ENCODE measurements at places on chromosomes 7 and 10. TPM values are rescaled to one million over a fixed set of nuclear protein-coding genes. Genes with fewer than 3 reads are reported as not detected.

Gene LIPJ
- not detected for total RNA-seq

Gene BAIAP2L1
- total RNA-seq = 18.1 TPM

Gene SPDYE16
- total RNA-seq = not detected

Gene NCF1
- total RNA-seq = not detected

Gene GRID1
- 0.64 TPM for total RNA-seq

Gene FAM25G
- total RNA-seq = not detected

GRCh38 chr10:110355141-110355831, 50.6 kb upstream of the SMNDC1 start:
- DNase-seq = no peak

- no peak for DNase-seq
Observed at GRCh38 chr7:143286522-143286890, 1.6 kb upstream of the CASP2 start.

DNA sequence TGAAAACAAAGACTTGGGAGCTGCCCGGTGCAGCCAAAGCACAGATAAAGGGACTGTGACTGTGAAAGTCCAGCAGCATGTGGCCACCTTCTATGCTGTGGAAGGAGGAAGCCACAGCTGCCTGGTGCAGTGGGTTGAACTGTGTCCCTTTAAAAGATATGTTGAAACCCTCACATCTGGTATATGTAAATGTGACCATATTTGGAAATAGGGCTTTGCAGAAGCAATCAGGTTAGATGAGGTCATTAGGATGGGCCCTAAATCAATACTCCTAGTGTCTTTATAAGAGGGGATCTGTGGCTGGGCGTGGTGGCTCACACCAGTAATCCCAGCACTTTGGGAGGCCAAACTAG, 136.9 kb downstream of the GLI3 start:
- no peak for DNase-seq

DNA sequence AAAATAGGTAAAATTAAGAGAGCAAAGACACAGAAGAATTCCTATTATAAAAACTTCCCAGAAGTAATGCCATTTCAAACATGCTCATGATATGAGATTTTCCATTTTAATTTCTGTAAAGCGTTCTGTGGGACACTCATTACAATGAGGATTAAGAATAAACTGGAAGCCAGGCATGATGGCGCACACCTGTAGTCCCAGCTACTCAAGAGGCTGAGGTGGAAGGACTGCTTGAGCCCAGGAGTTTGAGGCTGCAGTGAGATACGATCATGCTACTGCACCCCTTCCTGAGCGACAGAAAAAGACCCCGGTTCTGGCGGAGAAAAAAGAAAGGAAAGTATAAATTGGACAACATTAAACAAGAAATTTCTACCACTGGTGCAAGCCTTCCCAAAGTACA, 1.5 kb downstream of the DNA2 start:
- DNase-seq = no peak

DNA sequence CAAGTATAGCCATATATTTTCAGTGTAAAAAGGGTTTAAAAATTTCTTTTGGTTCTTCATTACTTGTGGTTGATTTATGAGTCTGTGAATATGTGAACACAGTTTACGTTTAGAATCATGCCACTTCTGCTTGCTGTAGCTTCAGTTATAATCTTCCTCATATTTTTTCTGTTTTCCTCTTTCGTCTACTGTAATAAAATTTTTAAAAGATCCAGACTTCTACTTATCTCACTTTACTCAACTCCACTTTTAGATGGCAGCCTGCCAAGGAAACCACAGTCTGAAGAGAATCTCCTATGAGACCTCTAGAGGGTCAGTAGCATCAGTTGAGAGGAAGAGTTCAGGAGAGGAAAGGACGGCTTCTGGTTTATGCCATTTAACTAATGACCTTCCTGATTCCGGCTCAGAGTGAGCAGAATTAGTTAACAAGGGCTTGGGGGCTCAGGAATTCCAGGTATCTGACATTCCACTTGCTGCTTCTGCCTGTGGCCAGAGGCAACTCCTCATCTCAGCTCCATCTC, 21.4 kb downstream of the CREB5 start:
- DNase-seq = no peak

DNA sequence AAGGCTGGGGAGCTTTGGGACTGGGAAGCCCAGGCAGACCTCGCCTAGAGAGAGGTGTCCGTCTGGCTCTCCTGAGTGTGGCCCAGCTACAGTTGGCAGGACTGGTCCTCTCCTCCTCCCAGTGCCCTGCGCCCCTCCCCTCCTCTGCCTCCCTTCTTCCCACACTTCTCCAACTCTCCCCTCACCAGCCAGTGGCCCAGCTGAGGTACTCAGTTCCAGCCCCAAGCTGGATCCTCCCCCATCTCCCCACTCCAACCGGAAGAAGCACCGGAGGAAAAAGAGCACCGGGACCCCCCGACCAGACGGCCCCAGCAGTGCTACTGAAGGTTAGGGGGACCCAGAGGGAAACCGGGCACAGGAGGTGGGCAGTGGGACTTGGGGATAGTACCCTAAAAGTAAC, 27.7 kb downstream of the GBX1 start:
- DNase-seq = no peak

GRCh38 chr7:31761646-31762045, 74.6 kb downstream of the PPP1R17 start:
- no peak for DNase-seq

DNA sequence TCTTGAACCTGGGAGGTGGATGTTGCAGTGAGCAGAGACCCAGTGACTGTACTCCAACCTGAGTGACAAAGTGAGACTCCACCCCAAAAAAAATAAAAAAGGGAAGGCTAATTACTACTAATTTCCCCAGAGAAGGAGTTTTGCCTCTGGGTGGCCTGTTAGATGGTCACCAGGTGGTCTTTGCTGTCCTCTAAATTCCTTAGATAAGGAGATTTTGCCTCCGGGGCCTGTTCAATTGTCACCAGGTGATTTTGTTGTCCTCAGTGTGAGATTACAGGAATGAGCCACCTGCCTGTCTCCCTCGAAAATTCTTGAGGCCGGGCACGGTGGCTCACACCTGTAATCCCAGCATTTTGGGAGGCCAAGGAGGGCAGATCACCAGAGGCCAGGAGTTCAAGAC, 24.4 kb upstream of the ZMIZ2 start:
- no peak for DNase-seq

GRCh38 chr10:71597821-71598498, 121.6 kb downstream of the C10orf105 start:
- DNase-seq = no peak

- DNase-seq = no peak
Observed at GRCh38 chr7:137661634-137662033, 185.1 kb downstream of the DGKI start.

Measured in SK-MEL-5 (cell line).